ENCODE measurements at places on chromosomes 2 and 18.

DNA sequence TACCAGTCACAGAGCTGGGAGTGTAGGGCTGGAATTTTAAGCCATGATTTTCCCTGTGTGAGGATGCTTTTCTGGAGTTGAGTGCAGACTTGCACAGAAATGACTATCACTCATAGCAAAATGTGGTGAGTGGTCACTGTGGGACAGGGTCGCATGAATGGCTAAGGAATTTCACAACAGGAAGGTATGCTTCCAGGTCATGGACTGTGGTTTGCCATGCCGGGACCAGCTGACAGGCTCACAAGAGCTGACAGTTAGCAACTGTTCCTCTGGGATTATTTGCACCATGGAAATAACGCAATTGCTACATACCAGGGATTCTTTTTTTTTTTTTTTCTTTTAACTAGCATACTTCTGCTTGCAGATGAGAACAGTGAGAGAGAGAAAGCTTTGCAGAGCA lies 3.8 kb upstream of the UXS1 start:
- peak; percentile 89 for DNase-seq

GRCh38 chr2:55917117-55917516 lies 6.5 kb downstream of the EFEMP1 start:
- DNase-seq, result no peak

- DNase-seq, result no peak
These were observed 8.3 kb upstream of the RHOB start for GRCh38 chr2:20438334-20439192.

DNA sequence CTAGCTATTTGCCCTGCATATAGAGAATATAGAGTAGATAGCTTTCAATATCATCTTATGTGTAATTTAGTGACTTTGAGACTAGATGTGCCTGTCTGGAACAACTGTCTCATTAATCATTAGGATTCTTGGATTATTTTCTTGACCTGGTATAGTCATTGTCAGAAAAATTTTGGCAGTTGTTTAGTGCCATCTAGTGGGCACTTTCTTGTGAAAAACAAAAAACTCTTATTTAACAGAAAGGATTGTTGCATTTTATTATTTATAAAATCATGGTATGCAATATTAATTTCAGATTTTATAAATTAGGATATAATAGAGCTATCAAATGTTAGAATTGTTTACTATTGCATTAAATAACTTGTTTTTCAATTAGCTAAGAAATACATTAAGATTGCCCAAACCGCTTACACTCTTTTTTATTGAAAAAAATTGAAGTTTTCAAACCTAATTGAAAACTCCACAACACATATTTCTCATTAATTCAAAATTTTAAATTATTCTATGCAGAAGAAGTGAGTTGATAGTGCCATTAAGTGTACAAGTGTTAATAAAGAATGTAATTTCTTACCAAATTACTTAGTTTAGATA lies 80.3 kb downstream of the DYNAP start:
- DNase-seq, result peak; percentile 29

GRCh38 chr2:118223992-118224894 lies 136.0 kb downstream of the INSIG2 start:
- DNase-seq, result peak; percentile 20

DNA sequence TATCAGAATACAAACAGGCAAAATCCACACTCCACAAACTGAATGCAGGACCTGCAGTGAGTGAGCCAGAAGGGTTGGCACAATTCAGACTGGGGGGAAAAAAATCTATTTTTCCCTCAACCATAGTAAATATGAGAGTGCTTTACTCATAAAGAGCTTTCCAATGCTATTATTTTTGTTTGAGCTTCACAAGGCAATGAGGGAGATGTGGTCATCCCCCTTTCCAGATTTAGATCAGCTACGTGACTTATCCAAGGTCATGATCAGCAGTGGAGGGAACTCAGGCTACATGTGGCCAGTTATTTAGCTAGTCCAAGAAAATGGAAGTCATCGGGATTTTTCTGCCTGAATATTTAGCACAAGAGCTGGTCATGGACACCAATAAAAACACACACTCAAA lies 120.4 kb upstream of the KLF7 start:
- DNase-seq, result no peak

- DNase-seq, result peak; percentile 42
These were observed 93.5 kb downstream of the FAM124B start for GRCh38 chr2:224308272-224308911.

DNA sequence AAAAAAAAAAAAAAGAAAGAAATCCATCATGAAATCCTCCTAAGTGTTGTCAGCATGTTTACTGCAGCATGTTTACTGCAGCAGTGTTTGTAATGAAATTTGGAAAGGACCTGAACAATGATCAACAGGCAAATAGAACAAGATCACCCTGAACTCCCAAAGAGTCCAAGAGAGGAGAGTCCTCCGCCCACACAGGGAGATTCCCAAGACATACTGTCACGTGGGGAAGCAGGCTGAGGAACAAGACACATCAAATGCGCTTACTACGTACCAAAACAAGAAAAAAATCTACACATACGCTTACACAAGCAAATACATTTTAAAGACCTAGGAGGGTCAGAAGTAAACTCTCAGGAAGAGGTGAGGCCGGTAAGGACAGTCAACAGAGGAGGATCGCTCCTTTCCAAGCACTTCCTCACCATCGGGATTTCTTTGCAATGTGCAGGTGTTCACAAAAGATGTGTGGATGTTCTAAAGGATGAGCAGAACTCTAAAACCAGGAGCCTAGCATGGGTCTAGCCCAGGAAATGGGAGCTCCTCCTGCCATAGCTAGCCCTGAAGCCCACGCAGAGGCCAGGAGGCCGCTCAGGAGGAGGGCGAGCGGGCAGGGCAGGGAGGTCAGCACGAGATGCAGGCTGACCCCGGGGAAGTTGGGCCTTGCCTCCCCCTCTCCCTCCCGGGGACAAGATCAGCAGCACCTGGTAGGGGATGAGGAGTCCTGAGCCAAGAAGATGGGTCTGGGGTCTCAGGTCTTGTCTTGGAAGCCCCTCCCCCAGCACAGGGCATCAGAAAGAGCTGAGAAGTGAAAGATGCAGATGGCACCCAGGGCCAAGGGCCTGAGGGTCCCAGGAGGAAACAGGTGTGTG lies 66.4 kb downstream of the ZNF516 start:
- no peak for DNase-seq

DNA sequence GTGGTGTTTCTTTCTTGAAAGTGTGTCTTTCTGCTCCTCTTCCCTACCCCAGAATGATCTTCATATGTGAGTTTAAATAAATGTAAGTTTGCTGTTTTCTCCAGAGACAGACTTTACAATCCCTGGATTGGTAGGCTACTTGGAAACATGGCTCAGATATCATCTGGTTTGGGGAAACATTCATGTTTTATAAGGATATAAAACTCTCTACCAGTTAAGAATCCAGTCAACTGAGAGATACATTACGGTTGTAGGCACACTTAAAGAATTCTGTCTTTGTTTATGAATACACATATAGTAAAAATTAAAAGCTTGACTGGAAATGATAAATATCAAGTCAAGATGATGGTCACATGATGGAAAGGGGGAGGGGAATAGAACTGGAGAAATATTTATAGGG lies 739.3 kb downstream of the SLC4A3 start:
- DNase-seq, result no peak

DNA sequence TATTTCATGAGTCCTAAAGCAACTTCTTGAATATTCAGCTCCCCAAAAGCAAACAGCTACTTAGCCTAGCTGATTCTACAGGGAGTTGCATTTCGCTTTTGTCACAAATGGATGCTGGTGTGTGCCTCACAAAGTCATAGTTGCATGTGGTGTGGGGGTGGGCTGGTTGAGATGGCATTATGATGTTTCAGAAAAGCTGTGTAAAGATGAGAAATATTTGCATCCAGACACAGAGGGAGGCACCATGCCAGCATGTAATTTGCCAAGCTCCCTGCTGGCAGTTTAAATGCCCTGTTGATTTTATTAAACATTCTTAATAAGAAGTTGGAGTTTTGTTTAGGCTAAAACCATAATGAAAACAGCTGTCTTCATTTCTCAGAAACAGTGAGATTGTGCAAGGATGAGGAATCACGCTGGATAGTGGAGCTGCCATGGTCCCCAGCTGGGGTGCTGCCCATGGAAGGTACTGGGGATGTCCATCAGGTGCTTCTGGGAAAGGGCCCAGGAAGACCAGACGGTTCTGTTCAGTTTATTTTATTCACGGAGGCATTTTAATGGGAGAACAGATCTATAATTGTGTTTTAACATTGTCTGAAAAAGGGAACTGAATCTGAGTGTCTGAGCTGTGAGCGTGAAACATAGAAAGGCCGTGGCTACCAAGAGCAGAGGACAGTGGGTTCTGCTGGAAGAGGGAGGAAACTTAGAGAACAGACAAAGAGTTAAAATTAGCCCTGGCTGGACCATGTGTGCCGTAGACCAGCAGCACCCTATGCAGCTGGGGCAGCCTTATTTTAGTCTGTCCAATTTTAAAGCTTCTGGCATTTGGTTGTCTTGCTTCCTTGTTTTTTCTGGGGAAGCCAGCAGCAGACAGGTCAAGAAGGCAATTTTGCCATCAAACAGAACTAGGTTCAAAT lies 177.1 kb downstream of the FAM210A start:
- peak; percentile 44 for DNase-seq

DNA sequence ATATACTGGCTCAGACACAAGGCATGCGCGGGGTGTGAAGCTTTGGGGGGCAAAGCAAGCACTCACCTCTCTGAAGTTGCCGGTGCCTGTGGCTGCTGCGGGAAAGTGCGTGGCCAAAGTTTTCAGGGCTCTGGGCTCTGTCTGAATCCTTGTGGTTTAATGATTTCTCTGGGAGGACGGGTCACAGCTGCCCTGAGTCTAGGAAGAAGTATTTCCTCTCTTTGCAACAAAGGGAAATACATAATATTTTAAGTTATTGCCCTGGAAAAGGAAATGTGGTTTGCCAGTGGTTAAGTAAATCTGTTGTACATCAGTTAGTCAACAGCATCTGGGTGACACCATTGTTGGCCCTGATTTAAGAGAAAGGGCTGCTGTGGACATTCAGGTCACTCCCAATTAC lies 56.7 kb upstream of the ZDBF2 start:
- no peak for DNase-seq

- peak; percentile 36 for DNase-seq
These were observed 411 bp downstream of the NARS1 start for GRCh38 chr18:57621246-57621604.

DNA sequence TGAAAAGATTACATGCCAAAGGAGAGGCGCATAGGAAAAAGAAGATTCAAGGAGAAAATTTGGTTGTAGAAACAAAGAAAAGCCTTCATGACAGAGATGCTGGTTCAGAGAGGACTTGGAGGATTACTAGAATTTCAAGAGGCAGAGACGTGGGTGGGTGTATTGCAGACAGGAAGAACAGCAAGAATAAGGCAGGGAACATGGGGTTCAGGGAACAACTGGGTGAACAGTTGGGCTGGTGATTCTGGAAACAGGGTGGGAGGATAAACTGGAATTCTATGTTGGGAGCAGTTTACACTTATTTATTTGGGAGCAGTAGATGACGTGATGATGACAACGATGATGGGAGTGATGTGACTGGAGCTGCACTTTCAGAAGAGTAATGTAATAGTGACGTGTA lies 18.4 kb upstream of the GMCL1 start:
- no peak for DNase-seq

DNA sequence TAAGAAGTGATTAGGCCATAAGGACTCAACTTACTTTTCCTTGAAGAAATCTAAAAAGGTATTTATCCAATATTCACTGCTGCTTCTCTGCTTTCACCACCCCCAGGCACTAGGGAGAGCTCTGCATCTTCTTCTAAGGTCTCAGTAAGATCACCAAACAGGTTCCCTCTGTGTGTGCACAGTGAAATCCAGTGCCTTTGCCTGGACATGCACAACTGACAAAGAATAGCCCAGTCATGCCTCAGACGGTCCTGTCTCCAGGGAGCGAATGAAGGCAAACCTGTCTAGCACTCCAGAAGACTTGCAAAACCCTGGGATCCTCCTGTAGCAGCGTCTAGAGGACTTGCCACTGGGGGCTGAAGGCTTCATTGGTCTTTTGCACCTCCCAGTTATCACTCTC lies 344.5 kb upstream of the LRATD1 start:
- DNase-seq, result peak; percentile 81

DNA sequence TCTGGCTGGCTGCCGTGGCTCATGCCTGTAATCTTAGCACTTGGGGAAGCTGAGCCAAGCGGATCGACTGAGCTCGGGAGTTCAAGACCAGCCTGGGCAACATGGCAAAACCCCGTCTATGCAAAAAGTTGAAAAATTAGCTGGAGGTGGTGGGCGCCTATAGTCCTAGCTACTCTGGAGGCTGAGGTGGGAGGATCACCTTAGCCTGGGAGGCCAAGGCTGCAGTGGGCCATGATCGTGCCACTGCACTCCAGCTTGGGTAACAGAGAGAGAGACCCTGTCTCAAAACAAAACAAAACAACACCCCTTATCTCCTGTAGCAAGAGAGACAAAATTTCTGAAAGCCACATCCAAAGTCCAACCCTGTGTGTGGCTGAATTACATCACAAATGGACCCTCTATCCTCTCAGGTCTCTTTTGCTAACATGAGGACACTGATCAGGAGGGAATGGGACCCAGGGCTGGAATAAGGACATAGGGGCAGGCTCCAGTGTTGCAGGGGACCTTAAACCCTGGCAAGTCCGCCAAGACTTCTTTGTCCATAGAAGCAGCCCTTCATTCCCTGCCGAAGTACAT lies 64.8 kb downstream of the PSMG2 start:
- no peak for DNase-seq

GRCh38 chr2:113119111-113119510 lies 8.3 kb upstream of the IL1RN start:
- no peak for DNase-seq

GRCh38 chr2:44615950-44616518 lies 254.3 kb downstream of the CAMKMT start:
- DNase-seq, result no peak

DNA sequence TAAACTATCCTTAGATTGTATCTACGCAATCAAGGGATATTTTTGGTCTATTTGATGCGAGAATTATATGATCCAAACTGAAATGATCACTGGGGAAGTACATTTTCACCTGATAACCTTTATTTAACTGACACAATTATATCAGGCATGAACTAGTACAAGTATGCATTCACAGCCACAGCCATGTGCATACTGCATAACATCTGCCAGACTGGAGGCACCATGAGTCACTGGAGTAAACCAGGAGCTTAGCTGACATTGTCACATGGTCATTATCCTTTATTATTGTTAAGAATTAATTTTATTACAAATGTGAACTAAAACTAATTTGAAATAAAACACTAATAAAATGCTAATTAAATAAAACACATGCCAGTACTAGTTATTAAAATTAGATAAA lies 1127.1 kb downstream of the DPP10 start:
- peak; percentile 7 for DNase-seq
